ENCODE measurements at places on chromosomes 2 and 18. TPM values are rescaled to one million over a fixed set of nuclear protein-coding genes. Genes with fewer than 3 reads are reported as not detected.

Gene TXNL1
- 49.8 TPM for polyA plus RNA-seq

Gene TTN
- 11.2 TPM for polyA plus RNA-seq

Gene IL1F10
- not detected for polyA plus RNA-seq

Gene SLC9A4
- polyA plus RNA-seq: 0.09 TPM

Gene SCN9A
- polyA plus RNA-seq: 1.5 TPM

Gene SCN2A
- polyA plus RNA-seq: 0.06 TPM

Gene KCNF1
- polyA plus RNA-seq: 0.06 TPM

Gene ATP6V1C2
- 1.0 TPM for polyA plus RNA-seq

Gene EDAR
- polyA plus RNA-seq: 0.10 TPM

Gene ACVR1C
- 0.35 TPM for polyA plus RNA-seq

Gene ARL5A
- polyA plus RNA-seq: 19.1 TPM

Gene CHST9
- polyA plus RNA-seq: 6.1 TPM

Gene SERPINB10
- not detected for polyA plus RNA-seq

Gene CHRND
- not detected for polyA plus RNA-seq

Gene TNS1
- polyA plus RNA-seq: 67.0 TPM

Gene CKAP2L
- polyA plus RNA-seq: 0.48 TPM

Gene ANKRD29
- polyA plus RNA-seq: 60.9 TPM

Gene UGT1A8
- polyA plus RNA-seq: not detected

Gene MAT2A
- 168 TPM for polyA plus RNA-seq
